ENCODE measurements at places on chromosomes 5 and 9. TPM values are rescaled to one million over a fixed set of nuclear protein-coding genes. Genes with fewer than 3 reads are reported as not detected.

DNA sequence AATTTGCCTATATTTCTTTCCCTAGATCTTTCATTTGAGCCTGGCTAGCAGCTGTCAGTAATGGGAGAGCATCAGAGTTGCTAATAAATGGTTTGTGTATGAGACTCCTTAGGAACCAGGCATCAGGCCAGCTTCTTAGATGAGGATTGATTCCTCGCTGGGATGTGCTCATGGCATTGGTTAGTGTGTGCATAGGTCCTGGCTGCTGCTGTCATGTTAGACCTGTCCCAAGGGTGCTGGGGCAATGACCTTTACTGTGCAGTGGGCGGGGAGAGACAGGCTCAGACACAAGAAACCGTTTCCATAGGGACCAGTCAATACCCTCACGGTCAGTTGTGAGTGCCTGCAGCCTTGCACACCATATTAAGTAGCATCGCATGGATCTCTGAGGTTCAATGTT lies 112.3 kb upstream of the NR3C1 start:
- no peak for DNase-seq

The TUSC1 gene
- not detected for total RNA-seq

GRCh38 chr5:158421319-158421718 lies 562.4 kb upstream of the CLINT1 start:
- no peak for DNase-seq

DNA sequence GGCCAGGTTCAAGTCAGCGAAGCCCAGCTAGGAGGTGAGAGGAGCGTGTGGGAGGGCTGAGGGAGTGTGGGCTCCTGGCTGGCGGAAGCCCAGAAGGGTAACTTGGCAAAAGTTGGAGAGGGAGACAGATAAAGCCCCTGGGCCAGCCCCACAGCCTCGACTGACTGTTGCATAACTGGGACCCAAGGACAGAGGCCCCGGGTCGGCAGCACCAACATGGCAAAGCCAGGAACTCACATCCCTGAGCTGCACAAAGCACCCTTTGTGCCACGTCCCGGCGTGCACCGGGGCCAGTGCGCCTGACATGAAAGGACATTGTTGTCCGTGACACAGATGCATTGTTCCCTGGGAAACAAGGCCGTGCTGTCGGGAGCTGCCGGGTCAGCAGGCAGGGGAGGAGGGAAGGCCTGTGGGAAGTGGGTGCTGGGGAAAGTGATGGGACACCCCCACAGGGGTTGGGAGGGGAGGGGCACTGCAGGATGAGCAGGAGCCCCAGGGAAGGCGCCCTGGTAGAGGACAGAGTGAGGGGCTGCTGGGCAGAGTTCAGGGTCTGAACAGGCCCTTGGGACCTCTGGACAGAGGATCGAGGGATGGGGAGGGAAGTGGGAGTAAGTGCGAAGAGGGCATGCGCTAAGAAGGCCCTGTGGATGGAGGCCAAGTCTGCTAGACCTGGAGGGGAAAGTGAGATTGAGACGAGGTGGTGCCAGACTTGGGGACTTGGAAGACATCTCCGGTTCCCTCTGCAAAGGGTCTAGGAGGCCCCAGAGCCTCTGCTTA lies 13.0 kb upstream of the DPM2 start:
- no peak for DNase-seq

The PCDHB12 gene
- total RNA-seq, result not detected

- no peak for DNase-seq
Measured at GRCh38 chr9:134403682-134404301, 77.5 kb downstream of the RXRA start.

The SQSTM1 gene
- total RNA-seq, result 299 TPM

The SOWAHA gene
- 0.39 TPM for total RNA-seq

DNA sequence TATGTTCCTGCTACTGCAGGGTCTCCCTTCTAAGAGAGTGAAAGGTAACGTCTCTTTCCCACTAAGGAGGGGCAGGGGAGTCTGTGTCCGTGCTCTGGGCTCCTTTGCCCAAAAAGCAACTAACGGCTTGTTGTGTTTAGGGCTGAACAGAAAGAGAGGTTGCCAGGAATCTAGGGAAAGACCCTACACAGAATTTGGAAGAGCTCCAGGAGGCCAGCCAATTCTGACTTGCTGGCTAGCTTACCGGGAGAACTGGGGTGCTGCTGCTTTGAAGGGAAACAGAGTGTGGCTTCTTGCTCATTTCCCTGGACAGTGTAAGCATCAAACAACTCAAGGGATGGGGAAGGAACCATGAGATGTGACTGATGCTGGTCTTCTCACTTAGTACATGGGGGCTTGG lies 176.1 kb downstream of the GADD45G start:
- no peak for DNase-seq

DNA sequence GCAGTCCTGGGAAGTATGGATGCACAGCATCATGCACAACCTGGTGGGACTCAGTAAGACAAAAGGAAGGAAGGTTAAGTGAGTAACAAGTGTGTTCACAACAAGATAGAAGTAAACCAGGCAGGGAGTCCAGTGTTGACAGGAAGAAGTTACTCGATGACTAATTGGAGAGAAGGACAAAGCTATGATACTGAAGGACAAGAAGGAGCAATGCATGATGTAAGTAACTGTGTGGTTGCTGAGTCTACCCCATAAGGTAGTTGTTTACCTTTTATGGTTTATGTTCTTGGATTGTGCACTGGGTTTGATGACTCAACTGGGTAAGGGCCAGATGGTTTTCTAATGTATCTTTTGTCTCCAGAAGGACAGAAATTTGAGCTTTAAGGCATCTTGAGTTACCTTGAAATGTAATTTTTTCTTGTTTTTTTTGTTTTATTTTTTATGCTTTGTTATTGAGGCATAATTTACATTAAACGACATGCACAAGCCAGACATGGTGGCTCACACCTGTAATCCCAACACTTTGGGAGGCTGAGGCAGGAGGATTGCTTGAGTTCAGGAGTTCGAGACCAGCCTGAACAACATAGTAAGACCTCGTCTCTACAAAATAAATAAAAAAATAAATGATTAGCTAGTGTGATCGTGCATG lies 89.2 kb upstream of the CAST start:
- no peak for DNase-seq

- no peak for DNase-seq
Measured at GRCh38 chr5:99765011-99765410, 770.2 kb upstream of the FAM174A start.

- no peak for DNase-seq
Measured at GRCh38 chr5:123107343-123108244, 18.6 kb downstream of the PRDM6 start.

The TNC gene
- 0.49 TPM for total RNA-seq

The PLCXD3 gene
- total RNA-seq, result not detected

The OMD gene
- total RNA-seq, result not detected

DNA sequence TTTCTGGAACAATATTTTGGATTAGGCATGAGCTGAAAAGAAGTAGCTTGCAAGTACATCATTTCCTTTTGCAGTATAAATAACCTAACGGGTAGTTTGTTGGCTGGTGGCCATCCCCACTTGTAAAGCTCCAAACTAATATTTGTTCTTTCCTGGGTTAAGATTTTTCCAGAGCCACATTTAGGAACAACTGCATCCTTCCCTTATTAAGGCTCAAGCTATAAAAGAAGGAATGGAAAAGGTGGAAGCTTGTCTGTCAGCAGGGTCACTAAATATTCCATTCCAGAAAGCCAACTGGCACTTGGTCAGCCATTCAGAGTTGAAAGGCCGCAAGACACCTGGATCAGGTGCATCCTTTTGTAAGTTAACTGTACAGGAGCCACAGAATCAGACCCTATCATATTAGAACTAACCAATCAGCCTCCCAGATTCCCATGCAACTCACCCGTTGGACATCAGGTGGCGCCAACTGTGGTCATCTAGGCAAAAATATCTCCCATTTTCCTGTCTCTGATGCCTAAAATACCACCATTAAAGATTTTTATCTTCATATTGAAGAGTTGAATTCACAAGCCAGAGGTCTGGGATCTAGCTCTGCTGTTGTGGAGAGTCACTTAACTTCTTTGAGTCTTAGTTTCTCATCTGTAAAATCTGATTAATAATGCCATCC lies 82.9 kb downstream of the PTCD2 start:
- DNase-seq, result no peak

The CKMT2 gene
- total RNA-seq, result not detected

DNA sequence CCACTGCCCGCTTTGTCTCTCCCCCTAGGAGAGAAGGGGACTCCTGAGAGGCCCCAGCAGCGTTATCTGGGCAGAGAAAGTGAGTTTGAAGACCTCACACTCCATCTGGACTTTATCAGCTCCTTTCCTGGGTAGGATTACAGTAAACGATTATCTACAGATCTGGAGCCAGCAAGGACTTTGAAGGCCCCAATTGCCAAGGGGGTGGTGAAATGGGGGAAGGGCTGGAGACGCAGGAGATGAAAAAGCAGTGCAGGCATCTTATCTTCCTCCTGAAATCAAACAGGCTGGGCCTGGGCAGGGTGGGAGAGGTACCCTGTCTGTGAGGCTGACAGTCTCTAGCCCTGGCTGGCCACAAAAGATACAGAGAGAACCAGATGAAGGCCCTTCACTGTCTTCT lies 105.8 kb upstream of the MSX2 start:
- no peak for DNase-seq

- no peak for DNase-seq
Measured at GRCh38 chr5:33905381-33905780, 13.6 kb upstream of the ADAMTS12 start.

DNA sequence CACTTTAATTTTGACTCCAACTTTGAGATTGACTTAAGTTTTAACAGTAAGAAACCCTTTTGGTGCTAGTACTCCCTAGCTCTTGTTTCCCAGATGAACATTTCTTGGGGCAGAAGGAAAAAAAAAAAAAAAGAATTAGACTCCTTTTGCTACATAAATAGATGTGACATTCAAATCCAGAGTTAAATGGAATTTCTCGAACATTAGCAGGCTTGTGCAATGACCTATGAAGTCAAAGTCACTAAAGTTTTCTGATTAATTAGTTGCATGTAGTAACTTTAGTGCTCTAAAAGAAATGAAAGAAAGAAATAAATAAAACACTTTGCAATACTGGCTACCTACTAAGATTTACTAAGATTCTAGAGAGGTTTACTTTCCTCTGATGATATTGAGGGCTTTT lies 106.8 kb downstream of the TMEM174 start:
- no peak for DNase-seq

- no peak for DNase-seq
Measured at GRCh38 chr5:149580808-149581191, 498 bp upstream of the ARHGEF37 start.

The ZDHHC11B gene
- 3.8 TPM for total RNA-seq

DNA sequence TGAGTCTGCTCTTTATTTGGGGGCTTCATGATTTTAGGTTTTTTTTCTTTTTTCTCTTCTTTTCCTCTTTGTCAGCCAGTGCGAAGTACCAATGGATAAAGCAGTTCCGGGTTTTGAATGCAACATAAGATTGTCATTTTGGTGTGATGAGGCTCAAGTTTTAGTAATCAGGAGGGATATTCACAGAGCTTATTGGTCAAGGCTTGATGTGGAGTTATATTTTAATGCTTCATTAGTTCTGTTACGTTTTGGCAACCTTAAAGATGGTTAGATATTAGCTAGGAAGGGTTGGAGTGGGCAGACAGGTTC lies 1.4 kb downstream of the PIK3R1 start:
- no peak for DNase-seq

The GOLM1 gene
- 69.8 TPM for total RNA-seq

DNA sequence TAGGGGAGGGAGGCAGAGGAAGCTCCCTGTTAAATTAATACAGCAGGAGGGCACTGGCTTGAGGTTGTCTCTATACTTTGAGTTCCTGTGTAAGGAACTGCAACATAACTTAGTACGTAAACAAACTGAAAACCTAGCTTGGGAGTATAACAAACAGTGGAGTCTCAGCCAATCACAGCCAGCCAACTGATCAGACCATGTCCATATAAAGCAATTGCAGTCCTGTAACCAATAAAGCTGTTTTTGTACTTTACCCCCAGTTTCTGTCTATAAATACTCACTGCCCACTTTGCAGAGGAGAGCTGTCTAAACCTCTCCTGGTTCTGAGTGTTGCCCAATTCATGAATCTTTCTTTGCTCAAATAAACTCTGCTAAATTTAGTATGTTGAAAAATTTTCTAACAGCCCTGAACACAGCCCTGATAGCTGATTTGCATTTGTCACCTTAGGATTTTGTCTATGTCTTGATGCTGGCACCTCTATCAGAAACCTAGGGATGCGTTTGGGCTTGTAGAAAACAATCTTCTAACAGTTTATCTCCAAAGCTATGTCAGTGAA lies 39.9 kb downstream of the GDNF start:
- no peak for DNase-seq

The ACTBL2 gene
- total RNA-seq, result 0.07 TPM

The LPAR1 gene
- 7.4 TPM for total RNA-seq

The IFNA13 gene
- not detected for total RNA-seq

DNA sequence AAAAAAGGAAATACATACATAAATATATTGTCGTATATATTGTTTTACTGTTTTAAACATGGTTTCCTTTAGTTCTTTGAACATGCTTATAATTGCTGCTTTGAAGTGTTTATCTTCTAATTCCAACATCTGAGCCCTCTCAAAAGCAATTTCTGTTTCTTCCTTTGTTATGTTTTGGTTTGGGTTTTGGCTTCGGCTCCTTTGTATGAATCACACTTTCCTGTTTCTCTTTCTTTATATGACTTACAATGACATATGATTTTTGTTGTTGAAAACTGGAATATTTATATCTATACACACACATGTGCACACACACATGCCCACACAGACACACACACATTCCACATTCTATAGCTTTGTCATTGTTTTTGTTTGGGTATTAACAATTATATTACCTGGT lies 1206.7 kb downstream of the CDH12 start:
- no peak for DNase-seq

DNA sequence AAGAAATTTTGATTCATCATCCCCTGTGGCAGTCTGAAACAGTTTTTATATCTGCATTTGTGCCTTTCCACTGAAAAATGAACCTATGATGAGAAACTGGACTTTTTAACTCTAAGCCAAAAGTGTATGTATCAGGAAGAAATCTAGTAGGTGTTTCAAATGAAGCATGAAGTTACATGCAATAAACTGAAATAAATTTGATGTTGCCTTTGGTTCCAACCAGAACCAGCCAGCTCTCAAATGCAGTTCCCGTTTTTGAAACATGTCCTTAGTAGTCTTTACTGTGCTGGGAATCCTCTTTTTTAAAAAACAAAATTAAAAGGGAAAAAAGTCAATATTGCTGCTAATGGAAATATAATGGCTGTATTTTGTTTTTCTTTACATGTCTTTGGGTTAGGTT lies 43.9 kb downstream of the HACD4 start:
- no peak for DNase-seq

The SIT1 gene
- not detected for total RNA-seq

The ANKRD18A gene
- total RNA-seq, result 24.2 TPM

The SPINK9 gene
- not detected for total RNA-seq

DNA sequence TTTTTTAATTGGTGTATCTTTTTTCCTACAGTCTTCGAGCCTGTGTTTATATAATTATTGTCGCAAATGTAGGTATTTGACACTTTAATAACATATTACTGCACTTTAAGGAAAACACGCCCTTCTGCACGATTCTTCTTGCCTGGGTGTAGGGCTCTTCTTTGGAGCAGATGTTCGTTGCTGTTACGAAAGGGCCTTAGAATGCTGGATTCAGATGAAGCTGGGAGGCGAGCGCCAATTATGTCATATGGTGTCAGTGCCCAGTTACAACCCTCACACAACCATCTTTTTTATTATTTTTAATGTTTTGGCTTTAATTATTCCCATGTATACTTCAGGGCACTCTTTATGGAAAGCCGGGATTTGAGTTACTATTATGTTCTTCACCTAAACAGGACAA lies 553.0 kb downstream of the EBF1 start:
- DNase-seq, result no peak

GRCh38 chr9:98107926-98108325 lies 11.1 kb downstream of the TRIM14 start:
- no peak for DNase-seq

The ABCA1 gene
- 0.89 TPM for total RNA-seq

GRCh38 chr5:94793816-94794198 lies 175.3 kb downstream of the SLF1 start:
- no peak for DNase-seq

GRCh38 chr5:144812763-144813162 lies 642.1 kb downstream of the KCTD16 start:
- DNase-seq, result no peak

Measured in HCT116 (cell line).